ENCODE measurements at places on chromosomes 4 and X.

DNA sequence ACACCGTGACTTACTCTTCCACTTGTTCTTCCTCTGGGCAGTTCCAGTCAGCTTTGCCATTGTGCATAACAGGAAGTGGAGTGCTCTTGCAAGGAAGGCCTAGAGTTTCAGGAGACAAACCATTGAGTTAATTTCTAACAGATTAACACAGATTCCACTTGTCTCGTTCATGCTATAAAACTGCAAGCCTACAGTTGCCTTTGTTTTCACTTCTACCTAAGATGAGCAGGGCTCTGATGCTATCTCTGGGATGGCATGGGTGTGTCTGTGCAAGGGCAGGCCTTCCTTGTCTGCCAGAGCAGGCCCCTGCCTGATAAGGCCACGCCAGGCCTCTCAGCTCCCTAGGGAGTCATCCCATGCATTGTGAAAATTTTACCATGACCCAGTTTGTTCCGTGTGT lies 67.7 kb upstream of the PGRMC2 start:
- no peak for DNase-seq

DNA sequence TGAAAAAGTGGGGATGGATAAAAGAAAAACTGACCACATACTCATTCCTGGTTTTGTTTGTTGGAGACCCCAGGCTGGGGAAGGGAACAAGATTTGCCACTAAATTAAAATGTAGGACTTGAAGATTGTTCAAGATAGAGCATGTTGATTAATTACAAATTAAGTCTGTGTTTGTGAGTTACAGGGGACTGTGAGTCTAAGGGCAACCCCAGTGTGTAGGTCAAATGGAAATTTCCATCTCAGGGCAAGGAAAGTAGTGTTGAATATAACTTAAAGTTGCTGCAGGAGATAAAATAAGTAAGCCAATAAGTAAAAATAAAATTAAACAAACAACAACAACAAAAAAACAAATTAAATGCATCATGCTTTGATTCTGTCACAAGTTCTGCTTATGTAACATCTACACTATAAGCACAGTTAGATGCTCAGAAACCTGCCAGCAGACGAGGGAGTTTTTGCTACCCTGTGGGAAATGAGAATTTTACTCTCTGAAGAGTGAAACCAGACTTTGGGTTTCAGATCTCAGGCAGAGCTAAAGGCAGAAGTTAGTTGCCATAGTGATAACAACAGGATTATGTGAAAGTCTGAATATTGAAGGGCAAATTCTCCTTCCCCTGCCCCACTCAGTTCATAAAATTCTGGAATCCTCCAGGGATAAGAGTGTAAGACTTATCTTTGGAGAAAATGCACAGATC lies 352.3 kb downstream of the GRXCR1 start:
- DNase-seq: no peak

DNA sequence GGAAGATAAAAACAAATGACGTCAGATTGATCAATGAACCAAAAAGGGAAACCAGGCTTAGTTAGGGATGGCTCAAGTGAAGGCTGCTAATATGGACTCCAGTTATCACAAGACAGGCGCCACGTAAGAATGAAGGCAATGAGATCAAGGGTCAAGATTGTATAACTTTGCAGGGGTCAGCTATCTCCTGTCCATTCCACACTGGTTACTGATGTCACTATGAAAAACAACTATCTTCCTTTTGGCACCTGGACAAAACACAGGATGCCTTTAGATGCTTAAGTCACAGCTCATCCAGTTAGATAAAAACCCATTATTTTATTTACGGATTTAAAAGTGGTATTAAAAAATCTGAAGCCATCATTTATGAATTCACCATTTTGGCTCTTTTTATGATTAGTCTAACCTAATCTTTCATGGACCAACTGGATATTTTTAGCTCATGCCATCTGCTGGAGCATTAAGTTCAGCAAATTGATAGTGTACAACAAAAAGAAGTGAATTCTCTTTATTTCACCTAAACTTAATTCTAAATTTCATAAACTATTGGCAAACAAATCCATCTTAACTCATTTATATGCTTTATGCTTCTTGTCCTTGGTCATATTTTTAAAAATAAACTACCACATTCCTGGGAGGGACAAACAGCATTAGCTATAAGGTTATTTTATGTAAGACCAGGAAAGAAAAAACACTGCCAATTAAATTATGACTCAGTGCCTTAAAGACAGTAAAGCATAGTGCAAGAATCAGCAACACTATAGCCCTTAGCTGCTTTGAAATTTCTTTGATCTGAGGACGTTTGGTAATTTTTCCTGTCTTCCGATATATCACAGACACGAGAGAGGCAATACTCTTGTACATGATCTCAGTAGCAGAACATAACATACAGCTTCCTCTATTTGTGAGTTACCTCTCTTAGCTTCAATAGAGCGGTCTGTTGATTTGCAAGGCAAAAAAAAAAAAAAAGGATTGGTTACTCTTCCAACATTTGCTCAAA lies 27.0 kb downstream of the DHX15 start:
- DNase-seq: no peak

DNA sequence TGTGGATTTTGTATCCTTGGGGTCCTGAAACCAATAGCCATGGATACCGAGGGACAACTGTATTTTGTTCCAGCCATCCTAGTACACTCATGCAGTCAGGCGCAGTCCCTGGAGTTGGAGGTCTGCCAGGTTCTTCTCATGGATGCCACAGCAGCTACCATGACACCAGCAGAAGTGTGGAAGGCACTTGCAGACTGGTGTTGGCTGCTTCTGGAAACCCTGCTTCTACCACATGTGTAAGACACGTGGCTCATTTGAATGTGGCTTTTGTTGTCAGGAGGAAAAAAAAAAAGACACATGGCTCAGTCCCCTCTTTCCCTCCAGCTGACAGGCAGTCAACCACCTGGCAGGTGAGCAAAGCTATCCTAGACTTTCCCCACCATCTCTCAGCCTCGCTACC lies 19.4 kb downstream of the DRD5 start:
- no peak for DNase-seq

- no peak for DNase-seq
Observed at GRCh38 chr4:110614976-110615352, 7.9 kb downstream of the PITX2 start.

GRCh38 chr4:47432749-47433148 lies 30.8 kb downstream of the COMMD8 start:
- DNase-seq: no peak

DNA sequence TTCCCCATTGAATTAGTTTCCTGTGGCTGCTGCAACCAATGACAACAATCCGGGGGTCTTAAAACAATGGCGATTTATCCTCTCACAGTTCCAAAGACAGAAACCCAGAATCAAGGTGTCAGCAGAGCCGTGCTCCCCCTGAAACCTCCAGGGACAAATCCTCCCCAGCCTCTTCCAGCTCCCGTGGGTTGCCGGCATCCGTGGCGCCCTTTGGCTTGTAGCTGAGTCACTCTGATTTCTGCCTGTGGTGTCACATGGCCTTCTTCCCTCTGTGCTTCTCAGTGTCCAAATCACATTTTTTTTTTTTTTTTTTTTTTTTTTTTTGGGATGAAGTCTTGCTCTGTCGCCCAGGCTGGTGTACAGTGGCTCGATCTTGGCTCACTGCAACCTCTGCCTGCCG lies 64.5 kb upstream of the STX18 start:
- DNase-seq: no peak

DNA sequence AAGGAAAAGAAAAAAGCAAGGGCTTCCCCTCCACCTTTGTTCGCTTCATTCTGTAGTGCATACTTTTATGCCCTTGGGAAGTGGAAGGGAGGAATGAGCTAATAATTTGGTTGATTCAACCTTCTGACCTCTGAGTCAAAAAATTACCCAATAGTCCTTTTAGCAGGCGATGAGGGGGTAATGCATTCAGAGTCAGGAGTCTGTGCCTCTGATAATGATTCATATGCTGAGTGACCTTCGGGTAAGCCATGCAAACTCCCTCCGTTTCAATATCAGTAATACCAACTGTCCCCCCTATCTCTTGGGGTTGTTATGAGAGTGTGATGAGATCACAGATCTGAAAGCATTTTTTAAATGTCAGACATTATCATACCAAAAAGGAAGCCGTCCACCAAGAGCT lies 41.6 kb upstream of the ACSL4 start:
- DNase-seq: no peak

DNA sequence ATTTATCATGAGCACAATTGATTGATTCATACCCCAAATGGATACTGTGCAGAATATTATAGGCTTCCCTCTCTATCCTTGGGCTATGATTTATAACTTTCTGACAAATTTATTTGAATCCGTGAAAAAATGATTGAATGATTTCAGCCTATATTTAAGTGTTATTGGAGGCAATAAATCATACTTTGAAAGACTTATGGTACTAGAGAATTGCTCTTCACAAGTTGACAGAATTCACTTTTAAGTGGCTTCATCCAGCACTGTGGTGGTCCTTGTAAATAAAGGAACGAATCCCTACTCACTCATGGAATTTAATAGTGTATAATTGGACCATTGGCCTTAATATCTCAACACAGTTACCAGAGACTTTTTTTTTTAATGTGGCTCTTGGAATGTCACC lies 174.8 kb upstream of the TLL1 start:
- no peak for DNase-seq

- DNase-seq: no peak
Observed at GRCh38 chr4:99816545-99817308, at the start of gene DAPP1. Gene DAPP1, plus strand, starts transcription at chr4:99816827. Its CDS starts 87 bp downstream, at chr4:99816914.

- DNase-seq: no peak
Observed at GRCh38 chrX:71954458-71954857, 43.8 kb downstream of the NHSL2 start.

DNA sequence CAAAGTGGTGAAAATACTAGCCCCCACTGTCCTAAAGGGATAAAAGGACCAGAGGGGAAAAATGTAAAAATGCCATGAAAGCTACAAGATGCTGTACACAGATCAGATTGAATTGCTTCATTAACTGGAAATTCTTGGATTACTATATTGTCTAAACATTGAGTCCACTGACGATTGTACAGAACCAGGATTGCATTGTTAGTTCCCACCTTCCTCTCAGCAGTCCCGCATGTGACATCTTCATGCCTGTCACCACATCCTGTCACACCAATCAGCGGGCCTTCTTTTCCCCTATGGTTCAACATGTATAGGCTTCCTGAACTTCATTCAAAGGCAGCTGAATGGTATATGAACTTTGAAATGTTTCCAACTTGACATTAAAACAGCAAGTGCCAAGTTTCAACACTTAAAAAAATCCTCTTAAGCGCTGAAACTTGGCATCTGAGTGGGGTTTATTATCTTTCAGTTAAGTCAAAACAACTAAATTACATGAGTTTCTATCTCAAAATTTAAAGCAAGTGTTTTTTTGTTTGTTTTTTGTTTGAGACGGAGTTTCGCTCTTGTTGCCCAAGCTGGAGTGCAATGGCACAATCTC lies 24.6 kb downstream of the ZRSR2 start:
- DNase-seq: no peak

DNA sequence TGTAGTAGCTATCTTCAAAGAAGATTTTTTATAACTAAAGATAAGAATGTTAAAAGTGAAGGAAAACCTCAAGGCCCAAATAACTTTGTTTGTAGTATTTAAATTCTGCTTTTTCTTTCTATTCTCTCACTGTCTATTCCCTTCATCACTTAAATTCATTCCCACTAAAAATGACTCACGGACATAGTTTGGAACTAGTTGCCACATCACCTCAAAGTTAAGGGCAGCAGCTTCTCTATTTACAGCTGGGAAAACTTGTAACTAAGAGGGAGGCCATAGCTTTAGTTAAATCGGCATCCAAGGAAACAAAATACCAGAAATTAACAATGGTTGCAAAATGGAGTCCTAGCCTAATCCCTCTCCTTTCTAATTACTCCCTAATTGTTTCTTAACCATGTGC lies 325.4 kb upstream of the MAGEB2 start:
- no peak for DNase-seq

DNA sequence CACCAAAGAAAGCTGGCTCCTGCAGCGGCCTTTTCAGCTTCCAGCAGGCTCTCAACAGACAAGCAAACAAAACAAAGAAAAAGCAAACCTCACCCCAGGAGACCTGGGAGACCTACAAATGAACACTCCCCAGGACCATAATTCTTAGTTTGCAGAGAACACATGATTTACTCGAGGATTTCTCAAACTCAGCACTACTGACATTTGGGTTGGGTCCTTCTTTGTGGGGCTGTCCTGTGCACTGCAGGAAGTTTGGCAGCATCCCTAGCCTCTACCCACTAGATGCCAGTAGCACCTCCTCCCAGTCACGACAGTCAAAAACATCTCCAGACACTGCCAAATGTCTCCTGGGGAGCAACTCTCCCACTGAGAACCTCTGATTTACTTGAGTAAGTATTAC lies 21.9 kb downstream of the APOO start:
- no peak for DNase-seq

DNA sequence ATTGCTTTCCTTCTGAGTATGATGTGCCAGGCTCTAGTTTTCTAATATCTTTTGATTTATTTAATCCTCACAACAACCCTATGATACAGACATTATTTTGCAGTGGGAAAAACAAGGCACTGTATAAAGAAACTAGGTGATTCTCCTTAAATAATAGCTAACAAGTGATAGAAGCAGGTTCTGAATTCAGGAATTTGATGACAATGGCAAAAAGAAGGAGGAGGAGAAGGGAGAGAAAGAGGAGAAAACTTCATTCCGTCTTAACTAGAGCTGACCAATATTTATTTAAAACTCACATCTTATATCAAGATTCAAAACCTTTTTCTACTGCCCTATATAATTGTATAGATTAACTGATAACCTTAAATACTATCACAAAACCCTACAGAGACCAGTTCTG lies 1477.1 kb upstream of the PCDH7 start:
- no peak for DNase-seq

GRCh38 chr4:153257151-153257620 lies 52.9 kb downstream of the TRIM2 start:
- DNase-seq: no peak

DNA sequence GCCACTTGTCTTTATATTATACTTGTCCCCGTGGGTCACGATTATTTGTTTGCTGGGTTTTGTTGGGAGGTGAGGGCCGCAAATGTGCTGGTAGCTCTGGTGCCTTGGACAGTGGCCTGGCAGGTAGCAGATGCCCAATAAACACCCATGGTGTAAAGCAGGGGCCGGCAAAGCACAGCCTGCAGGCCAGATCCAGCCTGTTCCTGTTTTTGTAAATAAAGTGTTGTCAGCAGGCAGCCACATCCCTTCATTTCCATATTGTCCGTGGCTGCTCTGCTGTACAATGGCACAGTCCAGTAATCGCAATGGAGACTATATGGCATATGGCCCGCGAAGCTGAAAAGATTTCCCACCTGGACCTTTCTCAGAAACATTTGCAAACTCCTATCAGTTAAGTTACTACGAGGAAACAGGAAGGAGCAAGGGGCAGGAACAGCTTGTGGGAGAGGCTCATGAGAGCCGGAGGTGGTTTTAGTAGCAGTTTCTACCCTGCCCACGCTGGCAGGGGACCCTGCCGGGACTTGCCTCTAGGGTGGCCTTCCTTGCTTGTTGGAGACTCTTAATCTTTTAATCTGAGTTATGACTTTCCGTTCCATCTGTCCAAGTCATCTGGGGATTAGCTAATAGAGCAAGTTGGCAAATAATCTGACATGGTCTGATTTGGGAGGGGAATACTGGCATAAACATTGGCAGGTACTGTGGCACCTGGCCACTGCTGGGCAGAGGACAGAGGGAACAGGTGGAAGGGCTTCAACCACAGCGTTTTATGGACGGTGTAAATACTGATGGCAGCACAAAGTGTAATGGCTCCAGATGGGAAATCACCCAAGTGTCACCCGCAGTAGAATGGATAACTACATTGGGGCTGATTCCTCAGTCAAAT lies 19.6 kb downstream of the CLCN4 start:
- no peak for DNase-seq

- no peak for DNase-seq
Observed at GRCh38 chr4:73853718-73854473, 800 bp downstream of the PF4V1 start.

GRCh38 chr4:186557486-186557885 lies 2.1 kb upstream of the MTNR1A start:
- no peak for DNase-seq

Data from activated gamma-delta T cell (primary cell).